ENCODE measurements at places on chromosomes 1 and 21. TPM values are rescaled to one million over a fixed set of nuclear protein-coding genes. Genes with fewer than 3 reads are reported as not detected.

- no peak overlapping the region for H3K4me3 ChIP-seq
- H3K4me1 ChIP-seq: no peaks in the 10 kb centered on the region
- H3K27ac ChIP-seq: no peak overlapping the region
Measured at GRCh38 chr21:25307489-25307888, 299.8 kb downstream of the MRPL39 start.

DNA sequence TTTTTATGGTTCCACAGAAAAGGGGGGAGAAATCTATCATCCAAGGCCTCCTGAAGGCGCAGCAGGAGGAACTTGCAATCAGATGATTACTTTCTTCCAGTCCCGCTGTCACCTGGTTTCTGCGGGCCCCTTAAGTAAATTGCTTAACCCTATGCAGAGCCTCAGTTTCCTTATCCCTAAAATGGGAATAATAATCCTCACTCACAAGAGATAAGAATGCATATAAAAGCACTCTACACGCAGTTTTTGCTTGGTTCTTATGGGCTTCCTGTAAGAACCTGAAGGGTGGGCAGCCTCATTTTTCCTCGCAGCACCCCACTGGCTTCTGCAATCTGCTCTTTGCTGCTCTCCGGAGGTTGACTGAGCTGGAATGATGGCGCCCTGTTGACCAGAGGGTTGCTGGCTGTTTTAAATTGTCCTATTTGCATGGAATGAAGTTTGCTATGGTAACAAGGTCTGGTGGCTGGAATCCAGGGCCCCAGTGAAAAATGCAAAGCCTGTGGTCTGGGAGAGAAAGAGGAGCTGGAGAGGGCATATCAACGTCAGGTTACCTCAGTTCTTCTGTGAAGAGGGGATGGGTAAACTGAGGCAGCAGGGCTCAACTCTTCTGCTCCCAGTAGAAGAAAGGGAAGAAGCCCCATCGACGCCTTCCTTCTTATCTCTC, 1.0 kb upstream of the KAZN start:
- DNase-seq: no peak
- H3K4me1 ChIP-seq: peaks cover 9% of the 10 kb centered on the region
- H3K27me3 ChIP-seq: peaks cover 44% of the 10 kb centered on the region
- H3K36me3 ChIP-seq: no peaks in the 10 kb centered on the region
- H3K27ac ChIP-seq: no peak overlapping the region

Gene SPRR5
- not detected for total RNA-seq

GRCh38 chr1:94329986-94330385, 88.2 kb upstream of the ABCD3 start:
- no peaks in the 10 kb centered on the region for H3K36me3 ChIP-seq
- no peak for DNase-seq
- H3K4me1 ChIP-seq: peaks cover 7% of the 10 kb centered on the region
- no peak overlapping the region for H3K4me3 ChIP-seq
- H3K27me3 ChIP-seq: peaks cover 37% of the 10 kb centered on the region
- no peak overlapping the region for H3K27ac ChIP-seq

- H3K36me3 ChIP-seq: no peaks in the 10 kb centered on the region
- H3K27me3 ChIP-seq: no peaks in the 10 kb centered on the region
- no peak overlapping the region for H3K4me3 ChIP-seq
- H3K27ac ChIP-seq: no peak overlapping the region
- no peak for DNase-seq
- peaks cover 31% of the 10 kb centered on the region for H3K4me1 ChIP-seq
Measured at GRCh38 chr1:203517426-203518110, 23.6 kb downstream of the OPTC start.

Gene CLCA4
- total RNA-seq: not detected

- peaks cover 49% of the 10 kb centered on the region for H3K4me1 ChIP-seq
- H3K4me3 ChIP-seq: no peak overlapping the region
- peak overlapping the region; percentile 61 for H3K27ac ChIP-seq
- DNase-seq: peak; percentile 71
- no peaks in the 10 kb centered on the region for H3K27me3 ChIP-seq
Measured at GRCh38 chr1:165871311-165872067, 44.1 kb downstream of the UCK2 start.

GRCh38 chr1:236944556-236944955, 59.7 kb downstream of the MT1HL1 start:
- peaks cover 9% of the 10 kb centered on the region for H3K27me3 ChIP-seq
- no peaks in the 10 kb centered on the region for H3K4me1 ChIP-seq
- H3K27ac ChIP-seq: no peak overlapping the region
- no peak overlapping the region for H3K4me3 ChIP-seq

Gene EFNA3
- total RNA-seq: 6.9 TPM

GRCh38 chr1:11796036-11796828, 9.5 kb downstream of the MTHFR start:
- H3K4me1 ChIP-seq: no peaks in the 10 kb centered on the region
- no peaks in the 10 kb centered on the region for H3K27me3 ChIP-seq
- DNase-seq: no peak
- peaks cover 24% of the 10 kb centered on the region for H3K36me3 ChIP-seq
- H3K27ac ChIP-seq: no peak overlapping the region

- H3K36me3 ChIP-seq: no peaks in the 10 kb centered on the region
- no peaks in the 10 kb centered on the region for H3K27me3 ChIP-seq
Measured at GRCh38 chr1:216388558-216388957, 34.7 kb downstream of the USH2A start.

DNA sequence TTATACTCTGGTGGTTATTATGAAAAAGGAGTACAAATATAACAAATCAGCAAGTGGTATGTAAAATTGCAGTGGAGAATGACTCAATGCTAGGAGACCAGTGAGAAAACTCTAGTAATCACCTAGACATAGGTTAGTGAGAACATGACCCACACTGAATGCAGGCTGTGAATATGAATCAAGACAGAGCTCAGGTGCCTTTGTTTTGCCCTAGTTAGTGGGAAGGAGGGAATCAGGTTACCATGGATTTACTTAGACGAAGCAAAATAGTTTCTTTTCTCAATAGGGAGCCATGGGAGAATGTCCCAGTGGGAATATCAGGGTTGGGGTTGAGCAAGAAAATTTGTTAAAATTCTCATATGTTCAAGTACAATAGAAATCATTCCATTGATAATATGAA, 10.6 kb upstream of the GCLM start:
- no peaks in the 10 kb centered on the region for H3K36me3 ChIP-seq
- H3K27me3 ChIP-seq: peaks cover 1% of the 10 kb centered on the region
- no peaks in the 10 kb centered on the region for H3K4me1 ChIP-seq
- no peak overlapping the region for H3K27ac ChIP-seq
- H3K4me3 ChIP-seq: no peak overlapping the region
- DNase-seq: no peak

DNA sequence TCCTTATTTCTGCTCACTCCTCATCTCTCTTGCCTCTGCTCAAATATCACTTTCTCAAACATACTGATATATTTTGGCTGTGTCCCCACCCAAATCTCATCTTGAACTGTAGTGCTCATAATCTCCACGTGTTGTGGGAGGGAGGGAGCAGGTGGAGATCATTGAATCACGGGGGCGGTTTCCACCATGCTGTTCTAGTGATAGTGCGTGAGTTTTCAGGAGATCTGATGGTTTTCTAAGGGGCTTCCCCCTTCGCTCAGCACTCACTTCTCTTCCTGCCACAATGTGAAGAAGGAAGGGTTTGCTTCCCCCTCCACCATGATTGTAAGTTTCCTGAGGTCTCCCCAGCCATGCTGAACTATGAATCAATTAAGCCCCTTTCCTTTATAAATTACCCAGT, 26.6 kb downstream of the ZBTB8OS start:
- peaks cover 47% of the 10 kb centered on the region for H3K4me1 ChIP-seq
- peak overlapping the region; percentile 91 for H3K27ac ChIP-seq
- peak overlapping the region; percentile 12 for H3K4me3 ChIP-seq
- no peaks in the 10 kb centered on the region for H3K27me3 ChIP-seq
- peaks cover 46% of the 10 kb centered on the region for H3K36me3 ChIP-seq
- peak; percentile 68 for DNase-seq

Gene AMPD2
- 99.5 TPM for total RNA-seq

- peak overlapping the region; percentile 79 for H3K27ac ChIP-seq
- H3K36me3 ChIP-seq: peaks cover 5% of the 10 kb centered on the region
- H3K4me3 ChIP-seq: peak overlapping the region; percentile 32
- peak; percentile 27 for DNase-seq
- peaks cover 67% of the 10 kb centered on the region for H3K4me1 ChIP-seq
Measured at GRCh38 chr1:25473653-25474225, 43.0 kb downstream of the MACO1 start.

Gene ROR1
- not detected for total RNA-seq

Gene CGN
- 1.4 TPM for total RNA-seq

Gene UBE2U
- not detected for total RNA-seq

DNA sequence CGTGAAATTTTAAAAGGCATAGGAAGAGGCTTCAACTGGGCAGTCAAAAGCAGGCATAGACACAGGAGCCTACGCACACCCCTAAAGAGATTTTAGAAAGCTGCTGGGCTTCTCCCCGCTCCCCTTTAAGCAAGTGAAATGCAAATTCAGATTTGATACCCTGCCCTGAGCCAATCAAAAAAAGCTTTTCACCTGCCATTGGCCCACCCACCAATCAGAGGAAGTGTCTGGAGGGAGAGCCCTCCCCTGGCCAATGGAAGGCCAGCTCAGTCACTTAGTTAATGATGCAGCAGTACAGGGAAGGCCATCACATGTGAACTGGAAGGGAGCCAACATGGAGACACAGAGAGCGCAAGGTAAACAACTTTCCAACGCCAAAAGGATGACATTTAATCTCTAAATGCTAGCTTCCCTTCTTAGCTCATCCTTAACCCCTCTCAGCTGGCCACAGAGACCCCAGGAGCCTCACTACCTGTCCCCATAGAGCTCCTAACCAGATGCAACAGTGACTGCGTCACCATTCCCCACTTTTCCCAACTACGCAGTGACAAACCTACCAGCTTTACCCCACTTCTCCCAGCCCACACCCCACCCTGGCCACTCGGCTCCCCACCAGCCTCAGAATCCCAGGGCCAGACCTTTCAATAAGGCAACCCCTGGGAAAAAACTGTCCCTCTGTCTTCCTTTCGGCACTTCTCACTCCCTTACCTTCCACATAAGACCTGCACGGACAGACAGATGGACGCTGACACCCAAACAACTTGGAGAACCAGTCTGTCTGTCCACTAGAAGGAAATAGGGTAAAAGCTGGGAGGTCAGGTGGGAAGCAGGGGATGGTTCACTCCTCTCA, 71.0 kb downstream of the CD46 start:
- H3K36me3 ChIP-seq: peaks cover 41% of the 10 kb centered on the region
- H3K4me1 ChIP-seq: peaks cover 87% of the 10 kb centered on the region
- peak overlapping the region; percentile 85 for H3K4me3 ChIP-seq
- DNase-seq: peak; percentile 83

GRCh38 chr1:10196976-10197375, 13.4 kb upstream of the KIF1B start:
- H3K4me1 ChIP-seq: no peaks in the 10 kb centered on the region
- peaks cover 13% of the 10 kb centered on the region for H3K27me3 ChIP-seq
- no peak overlapping the region for H3K4me3 ChIP-seq
- H3K36me3 ChIP-seq: no peaks in the 10 kb centered on the region
- no peak overlapping the region for H3K27ac ChIP-seq
- no peak for DNase-seq

DNA sequence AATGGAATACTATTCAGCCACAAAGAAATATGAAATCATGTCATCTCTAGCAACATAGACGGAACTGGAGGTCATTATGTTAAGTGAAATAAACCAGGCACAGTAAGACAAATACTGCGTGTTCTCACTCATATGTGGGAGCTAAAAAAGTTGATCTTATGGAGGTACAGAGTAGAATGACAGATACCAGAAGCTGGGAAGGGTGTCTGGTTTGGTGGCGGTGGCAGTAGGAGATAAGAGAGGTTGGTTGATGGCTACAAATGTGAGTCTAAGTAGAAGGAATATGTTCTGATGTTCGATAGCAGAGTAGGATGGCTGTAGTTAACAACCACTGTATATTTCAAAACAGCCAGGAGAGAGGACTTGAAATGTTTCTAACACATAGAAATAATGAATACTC, 121.6 kb downstream of the PLPPR4 start:
- H3K27ac ChIP-seq: no peak overlapping the region
- no peaks in the 10 kb centered on the region for H3K36me3 ChIP-seq
- no peak for DNase-seq
- no peaks in the 10 kb centered on the region for H3K4me1 ChIP-seq

DNA sequence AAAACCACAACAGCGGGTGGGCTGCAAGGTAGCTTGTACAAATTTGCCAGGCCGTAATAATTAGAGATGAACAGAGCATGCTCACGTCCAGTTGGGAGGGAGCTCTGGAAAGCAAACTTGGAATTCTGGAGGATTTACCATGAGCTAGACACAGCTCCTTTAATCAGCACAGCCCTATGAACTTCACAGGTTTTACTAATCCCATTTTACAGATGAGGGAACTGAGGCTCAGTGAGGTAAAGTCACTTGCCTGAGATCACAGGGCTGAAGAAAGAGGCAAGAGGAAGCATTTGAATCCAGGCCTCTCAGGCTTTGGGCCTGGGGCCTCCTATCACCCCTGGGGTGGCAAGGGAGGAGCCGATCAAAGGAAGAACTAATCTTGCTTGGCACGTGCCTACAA, 24.0 kb downstream of the PAX7 start:
- no peak overlapping the region for H3K27ac ChIP-seq
- H3K36me3 ChIP-seq: no peaks in the 10 kb centered on the region
- H3K27me3 ChIP-seq: peaks cover 12% of the 10 kb centered on the region
- DNase-seq: no peak

- no peak overlapping the region for H3K27ac ChIP-seq
- DNase-seq: no peak
- H3K27me3 ChIP-seq: peaks cover 17% of the 10 kb centered on the region
Measured at GRCh38 chr1:175385316-175385715, 192.7 kb upstream of the KIAA0040 start.

DNA sequence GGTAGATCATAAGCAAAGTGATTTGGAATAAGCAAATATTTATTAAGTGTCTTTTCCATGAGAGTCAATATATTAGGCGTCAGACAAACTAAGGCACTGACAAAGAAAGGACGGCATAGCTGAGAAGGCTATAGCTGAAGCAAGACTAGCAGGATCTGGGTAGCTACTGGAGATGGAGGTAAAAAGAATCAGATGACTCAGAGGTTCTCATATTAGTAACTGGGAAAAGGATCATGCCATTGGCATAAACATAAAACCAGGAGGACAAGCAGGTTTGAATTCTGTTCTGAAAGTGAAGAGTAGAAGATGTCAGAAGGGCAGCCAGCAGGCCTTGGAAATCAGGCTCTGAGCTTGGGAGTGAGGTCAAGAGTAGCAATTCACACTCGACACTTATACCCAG, 531.9 kb downstream of the PTPRC start:
- DNase-seq: no peak
- H3K27me3 ChIP-seq: peaks cover 3% of the 10 kb centered on the region
- H3K27ac ChIP-seq: no peak overlapping the region
